NCI-H748 treated with DMSO at 0.1 percent for 48 hours (cell line): ENCODE measurements at places on chromosomes 16 and 17.
A peak's percentile ranks its signal among the peaks of the same experiment; 100 is the strongest.

DNA sequence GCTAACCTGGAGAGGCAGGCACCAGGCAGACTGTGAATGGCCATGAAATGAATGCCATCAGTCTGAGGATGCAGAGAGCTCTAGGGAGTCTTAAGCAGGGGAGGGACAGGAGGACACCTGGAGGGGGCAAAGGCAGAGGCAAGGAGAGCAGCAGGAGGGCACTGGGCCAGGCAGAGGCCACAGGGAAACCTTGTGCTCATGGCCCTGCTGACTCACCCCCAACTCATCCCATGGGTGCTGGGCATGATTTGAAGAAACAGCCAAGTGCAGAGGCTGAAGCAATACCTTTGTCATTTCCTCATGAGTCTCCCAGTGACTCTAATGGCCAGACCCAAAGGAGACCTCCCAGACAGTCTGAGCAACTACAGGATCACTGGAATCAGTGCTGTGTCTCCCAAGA is 141.4 kb downstream of the TMEM132E start:
- no peak for DNase-seq

- DNase-seq, result peak; percentile 6
These were observed 270.7 kb downstream of the NTN1 start for GRCh38 chr17:9291912-9292560.

GRCh38 chr17:15278380-15278779 is 13.3 kb upstream of the PMP22 start:
- no peak for DNase-seq

GRCh38 chr17:26774291-26775218 is 519.4 kb upstream of the WSB1 start:
- DNase-seq, result no peak

DNA sequence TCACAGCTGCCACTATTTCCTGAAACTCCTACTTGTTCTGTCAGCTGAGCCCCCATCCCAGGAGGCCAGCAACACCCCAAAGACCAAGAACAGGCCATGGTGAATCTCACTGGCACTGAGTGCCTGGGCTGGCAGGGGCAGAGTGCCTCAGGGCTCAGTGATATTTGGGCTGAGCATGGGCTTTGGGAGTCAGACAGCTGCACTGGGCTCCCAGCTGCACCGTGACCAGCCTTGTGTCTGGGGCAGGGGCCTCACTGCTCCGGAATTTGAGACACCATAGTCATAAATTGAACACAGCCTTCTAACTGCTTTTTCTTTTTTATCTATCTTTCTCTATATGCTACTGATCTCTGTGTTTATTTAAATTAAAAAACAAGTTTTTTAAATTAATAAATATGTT is 1744.2 kb downstream of the TP53TG3F start:
- no peak for DNase-seq

DNA sequence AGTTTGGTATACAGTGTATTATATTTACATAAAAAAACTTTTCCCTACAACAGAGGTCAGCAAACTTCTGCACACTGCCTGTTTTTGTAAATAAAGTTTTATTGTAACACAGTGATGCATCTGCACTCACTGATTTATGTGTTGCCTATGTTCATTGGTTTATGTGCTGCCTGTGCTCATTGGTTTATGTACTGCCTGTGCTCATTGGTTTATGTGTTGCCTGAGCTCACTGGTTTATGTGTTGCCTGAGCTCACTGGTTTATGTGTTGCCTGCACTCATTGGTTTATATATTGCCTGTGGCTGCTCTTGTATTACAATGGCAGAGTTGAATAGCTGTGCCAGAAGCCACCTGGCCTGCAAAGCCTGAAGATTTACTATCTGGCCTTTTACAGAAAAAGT is 81.6 kb downstream of the MYH11 start:
- DNase-seq, result no peak

GRCh38 chr16:78297066-78297666 is 197.7 kb downstream of the WWOX start:
- DNase-seq, result peak; percentile 53

DNA sequence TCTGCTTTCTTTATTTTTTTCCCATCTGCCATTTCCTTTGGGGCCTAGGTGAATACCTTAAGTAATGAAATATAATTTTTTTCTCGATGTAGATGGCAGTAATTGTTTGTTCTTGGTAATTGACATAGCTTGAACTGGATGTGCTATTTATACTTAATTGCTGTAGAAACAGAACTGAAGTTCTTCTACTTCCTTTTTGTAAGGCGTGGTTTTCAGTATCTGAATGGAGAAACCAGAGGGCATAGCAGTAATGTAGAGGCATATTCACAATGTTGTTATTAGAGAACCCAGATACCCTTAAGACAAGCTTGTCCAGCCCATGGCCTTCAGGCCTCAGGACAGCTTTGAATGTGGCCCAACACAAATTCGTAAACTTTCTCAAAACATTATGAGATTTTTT is 16.4 kb downstream of the ATP6V0A1 start:
- no peak for DNase-seq

DNA sequence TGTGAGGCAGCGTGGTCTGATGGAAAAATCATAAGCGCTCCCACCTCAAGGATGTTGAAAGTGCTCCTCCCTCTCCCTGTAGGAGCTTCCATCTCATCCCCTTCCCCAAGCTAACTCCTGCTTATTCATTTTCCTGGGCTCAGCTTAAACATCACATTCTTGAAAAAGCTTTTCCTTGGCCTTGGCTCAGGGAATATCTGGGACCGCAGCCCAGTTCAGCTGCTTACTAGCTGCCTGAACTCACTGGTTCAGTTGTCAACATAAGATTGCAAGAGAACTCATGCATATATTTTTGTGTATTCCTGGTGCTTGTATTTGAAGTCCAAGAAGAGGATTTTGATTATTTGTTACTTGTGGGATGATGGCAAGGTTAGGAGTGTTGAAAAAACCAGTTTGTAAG is 91.5 kb downstream of the UTP18 start:
- DNase-seq, result no peak

DNA sequence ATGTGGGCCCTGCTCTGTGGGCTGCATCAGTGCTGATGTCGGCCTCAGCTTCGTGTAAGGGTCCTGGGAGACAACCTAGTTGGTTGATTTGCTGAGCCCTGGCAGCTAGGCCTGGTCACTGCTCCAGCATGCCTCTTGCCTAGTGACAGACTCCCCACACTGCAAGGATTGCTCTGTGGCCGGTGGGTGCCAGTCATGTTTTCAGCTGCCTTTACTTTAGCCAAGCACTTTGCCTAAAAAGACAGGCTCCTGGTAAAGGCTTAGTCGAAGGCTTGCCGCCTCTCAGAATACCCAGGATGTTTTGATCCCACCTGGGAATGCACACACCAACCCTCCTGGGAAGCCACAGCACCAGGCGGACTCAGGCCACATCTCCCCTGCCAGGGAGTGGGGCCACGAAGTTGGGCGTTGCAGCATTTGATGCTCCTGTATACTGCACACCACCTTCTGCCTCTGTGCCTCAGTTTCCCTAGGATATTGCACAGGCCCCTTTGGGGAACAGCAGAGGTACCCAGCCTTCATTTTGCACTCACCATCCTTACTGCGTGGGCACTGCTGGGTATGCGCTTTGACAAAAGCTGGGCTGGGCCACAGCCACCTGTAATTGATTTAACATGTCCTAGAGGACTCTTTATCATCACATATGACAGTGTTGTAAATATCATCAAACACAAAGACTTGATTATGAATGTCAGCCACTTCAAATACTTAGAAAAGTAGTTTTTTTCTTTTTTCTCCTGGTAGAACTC is 19.9 kb downstream of the GINS2 start:
- DNase-seq, result no peak

DNA sequence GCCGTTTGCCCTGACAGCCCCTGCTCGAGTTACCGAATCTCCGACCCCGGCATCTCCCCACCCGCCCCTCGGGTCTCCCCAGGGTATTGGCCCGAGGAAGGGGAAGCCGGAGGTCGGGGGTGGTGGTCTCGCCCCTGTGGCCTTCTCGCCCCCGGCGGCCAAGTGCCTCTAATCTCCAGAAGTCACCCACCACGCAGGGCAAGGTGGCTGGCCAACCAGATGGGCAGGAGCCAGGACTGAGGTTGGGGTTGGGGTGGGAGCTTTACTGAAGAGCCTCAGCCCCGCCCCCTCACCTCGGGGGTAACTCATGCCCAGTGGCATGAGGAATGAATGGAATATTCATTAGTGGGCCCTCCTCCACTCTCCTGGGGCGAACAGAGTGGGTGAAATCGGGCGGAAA is 637 bp downstream of the DHRS11 start:
- peak; percentile 14 for DNase-seq
